ENCODE measurements at places on chromosomes 5 and 9.

GRCh38 chr5:163504079-163504931 is 1.1 kb upstream of the MAT2B start:
- peak; percentile 41 for DNase-seq

GRCh38 chr5:55406292-55406691 is 98.5 kb downstream of the MTREX start:
- DNase-seq, result no peak

DNA sequence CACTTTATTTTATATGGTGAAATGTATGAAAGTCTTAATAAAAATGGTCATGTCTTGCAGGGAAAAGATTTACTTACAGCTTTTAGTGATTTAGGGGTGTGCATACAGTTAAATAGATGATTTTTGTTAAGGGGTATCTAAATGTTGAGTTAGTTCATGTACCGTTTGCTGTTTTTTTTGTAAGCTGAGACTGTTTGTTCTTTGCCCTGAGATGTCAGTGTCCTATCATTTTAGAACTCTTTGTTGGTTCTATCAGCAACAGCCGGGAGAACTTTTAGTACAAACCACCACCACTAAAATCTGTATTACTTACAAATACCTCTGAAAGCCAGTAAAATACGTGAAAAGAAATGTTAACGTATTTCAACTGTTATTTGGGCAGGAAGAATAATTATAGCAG is 56.3 kb upstream of the MTMR12 start:
- no peak for DNase-seq

DNA sequence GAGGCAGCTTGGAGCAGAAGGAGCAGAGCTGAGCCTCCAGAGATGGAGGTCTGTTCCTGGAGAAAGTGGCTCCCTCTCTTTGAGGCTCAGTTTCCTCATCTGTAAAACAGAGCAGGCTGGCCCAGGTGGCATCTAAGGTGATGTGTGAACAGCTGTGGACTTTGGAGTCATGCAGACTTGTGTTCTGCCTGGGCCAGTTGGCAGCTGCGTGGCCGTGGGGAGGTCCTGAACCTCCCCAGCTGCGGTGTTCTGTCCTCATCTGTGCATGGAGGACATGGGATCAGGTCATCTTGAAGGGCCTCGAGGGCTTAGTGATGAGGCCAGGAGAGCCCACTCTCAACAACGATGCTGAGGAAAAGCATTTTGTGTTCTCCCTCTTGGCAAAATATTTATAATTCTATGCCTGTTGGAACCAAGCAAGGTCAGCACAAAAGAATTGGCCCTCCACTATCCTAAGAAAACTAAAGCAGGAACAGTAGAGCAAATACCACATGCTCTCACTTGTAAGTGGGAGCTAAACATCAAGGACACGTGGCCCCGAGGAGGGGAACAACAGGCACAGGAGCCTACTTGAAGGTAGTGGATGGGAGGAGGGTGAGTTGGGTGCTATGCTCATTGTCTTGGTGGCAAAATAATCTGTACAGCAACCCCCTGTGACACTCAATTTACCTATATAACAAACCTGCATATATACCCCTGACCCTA is 63.2 kb upstream of the COL15A1 start:
- no peak for DNase-seq

DNA sequence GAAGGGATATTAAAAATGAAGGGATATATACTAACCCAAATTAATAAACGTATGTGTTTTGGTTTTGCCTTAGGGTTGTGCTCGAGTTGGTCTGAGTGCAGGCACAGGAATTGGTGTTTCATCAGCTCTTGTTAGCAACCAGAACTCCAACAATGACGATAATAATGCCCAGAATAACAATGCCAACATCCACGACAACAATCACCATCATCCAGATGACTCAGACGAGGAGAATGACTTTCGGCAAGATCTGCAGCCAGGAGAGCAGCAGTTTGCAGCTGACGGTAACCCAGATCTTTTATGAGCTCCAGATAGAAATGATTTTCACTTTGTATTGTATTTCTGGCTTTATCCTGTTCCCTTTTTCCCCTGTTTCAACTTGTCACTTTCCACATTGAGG is 33.2 kb downstream of the FBXO38 start:
- DNase-seq, result no peak

DNA sequence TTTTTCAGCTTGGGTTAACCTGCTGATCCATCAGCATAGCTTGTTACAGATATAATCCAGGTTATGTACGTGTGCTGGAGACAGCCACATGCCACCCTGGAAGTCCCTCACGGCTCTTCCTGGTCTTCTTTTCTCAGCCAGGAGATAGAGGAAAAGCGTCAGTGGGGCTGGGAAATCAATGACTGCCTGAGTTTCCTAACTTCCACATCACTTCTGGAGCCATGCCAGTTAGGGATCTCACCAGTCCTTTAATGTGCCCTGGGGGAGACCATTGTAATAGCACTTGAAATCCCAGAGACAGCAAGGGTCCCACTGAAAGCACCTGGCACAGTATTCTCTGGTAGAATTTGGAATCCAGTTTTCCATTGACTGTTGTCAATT is 29.2 kb downstream of the ANXA2R start:
- no peak for DNase-seq
